Esophagus squamous epithelium (tissue), 5 donors: ENCODE measurements at places on chromosomes 3 and 15. TPM values are rescaled to one million over a fixed set of nuclear protein-coding genes. Genes with fewer than 3 reads are reported as not detected.

DNA sequence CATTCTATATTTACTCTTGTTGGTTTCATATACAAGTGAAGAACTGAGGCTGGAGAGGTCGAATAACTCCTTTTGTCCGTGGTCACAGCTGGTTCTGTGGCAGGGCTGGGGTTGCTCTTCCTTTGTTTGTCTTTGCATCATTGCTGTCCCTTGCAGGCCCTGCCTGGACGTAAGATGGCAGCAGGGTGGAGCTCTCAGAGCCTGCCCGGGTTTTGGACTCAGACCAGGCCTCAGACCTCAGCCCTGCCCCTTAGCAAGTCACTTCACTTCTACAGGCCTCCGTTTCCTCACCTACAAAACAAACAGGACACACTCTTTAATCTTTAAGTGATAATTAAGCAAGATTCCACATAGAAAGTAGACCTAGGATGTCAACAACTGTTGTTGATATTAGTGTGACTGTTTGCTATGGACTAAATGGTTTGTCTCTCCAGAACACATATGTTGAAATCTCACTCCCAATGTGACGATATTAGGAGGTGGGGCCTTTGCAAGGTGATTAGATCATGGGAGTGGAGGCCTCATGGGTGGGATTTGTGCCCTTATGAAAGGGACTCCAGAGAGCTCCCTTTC, 65.6 kb upstream of the PLXNA1 start:
- H3K4me1 ChIP-seq: peaks cover 2% of the 10 kb centered on the region
- H3K27ac ChIP-seq: no peak overlapping the region
- H3K36me3 ChIP-seq: no peaks in the 10 kb centered on the region
- DNase-seq: no peak
- H3K27me3 ChIP-seq: no peaks in the 10 kb centered on the region

GRCh38 chr3:158488670-158489069, 82.3 kb upstream of the MLF1 start:
- H3K36me3 ChIP-seq: no peaks in the 10 kb centered on the region
- H3K27me3 ChIP-seq: no peaks in the 10 kb centered on the region
- H3K4me1 ChIP-seq: no peaks in the 10 kb centered on the region

DNA sequence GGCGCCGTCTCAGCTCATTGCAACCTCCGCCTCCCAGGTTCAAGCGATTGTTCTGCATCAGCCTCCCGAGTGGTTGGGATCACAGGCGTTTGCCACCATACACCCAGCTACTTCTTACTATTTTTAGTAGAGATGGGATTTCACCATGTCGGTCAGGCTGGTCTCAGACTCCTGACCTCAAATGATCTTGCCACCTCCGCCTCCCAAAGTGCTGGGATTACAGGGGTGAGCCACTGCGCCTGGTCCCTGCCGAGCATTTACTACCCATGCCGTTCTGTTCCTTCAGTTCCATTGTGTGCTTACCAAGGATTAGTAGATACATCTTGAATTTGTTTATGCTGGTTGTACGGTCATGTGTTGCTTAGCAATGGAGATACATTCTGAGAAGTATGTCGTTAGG, 10.3 kb downstream of the CHD2 start:
- peak overlapping the region; percentile 100 for H3K27ac ChIP-seq
- H3K4me1 ChIP-seq: peaks cover 100% of the 10 kb centered on the region
- DNase-seq: no peak
- H3K36me3 ChIP-seq: no peaks in the 10 kb centered on the region
- H3K4me3 ChIP-seq: no peak overlapping the region
- H3K27me3 ChIP-seq: no peaks in the 10 kb centered on the region

DNA sequence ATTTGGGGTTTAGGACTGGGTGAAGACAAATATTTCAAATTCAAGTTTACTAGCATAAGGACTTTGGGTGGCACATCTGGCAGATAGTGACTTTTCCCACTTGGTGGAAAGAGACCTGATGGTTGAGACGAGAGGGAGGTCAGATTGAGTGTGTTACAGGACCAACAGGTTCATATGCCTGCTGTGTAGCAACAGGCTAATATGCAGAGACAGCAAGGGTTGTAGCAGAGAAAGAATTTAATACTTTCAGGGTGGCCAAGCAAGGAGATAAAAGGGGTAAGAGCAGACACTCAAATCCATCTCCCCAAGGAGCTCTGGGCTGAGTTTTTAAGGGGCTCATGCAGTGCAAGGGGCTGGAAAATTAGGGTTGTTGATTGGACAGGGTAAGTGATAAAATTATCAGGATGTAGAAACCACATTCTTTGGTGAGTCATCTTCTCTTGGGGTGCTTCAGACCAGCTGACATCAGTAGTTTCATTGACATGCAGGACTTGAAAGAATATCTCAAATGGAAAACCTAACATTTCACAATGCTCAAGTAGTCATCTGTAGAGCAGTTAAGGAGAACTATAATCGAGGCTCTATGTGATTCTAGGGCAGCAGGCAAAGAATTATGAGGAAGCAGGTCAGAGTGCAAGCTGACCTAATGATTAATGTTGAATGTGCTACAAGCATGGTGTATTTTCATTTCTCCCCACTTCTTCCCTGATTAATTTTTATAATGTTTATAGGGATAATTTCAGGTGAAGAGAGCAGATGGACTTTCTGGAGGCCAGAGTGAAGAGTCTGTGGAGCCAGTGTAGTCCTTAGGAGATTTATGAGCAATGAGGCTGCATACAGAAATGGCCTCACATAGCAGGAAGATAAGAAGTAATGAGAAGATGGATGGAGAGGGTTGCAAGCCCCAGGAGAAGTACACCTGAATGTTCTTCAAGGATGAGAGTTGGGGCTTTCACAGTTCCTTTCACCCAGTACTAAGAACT, 13.7 kb downstream of the FOXB1 start:
- H3K27ac ChIP-seq: no peak overlapping the region
- H3K4me1 ChIP-seq: no peaks in the 10 kb centered on the region
- DNase-seq: no peak
- H3K4me3 ChIP-seq: no peak overlapping the region
- no peaks in the 10 kb centered on the region for H3K36me3 ChIP-seq

GRCh38 chr3:129402210-129402609, 26.2 kb downstream of the EFCAB12 start:
- no peak overlapping the region for H3K27ac ChIP-seq
- H3K27me3 ChIP-seq: no peaks in the 10 kb centered on the region
- peaks cover under 1% of the 10 kb centered on the region for H3K36me3 ChIP-seq
- DNase-seq: no peak
- no peak overlapping the region for H3K4me3 ChIP-seq
- no peaks in the 10 kb centered on the region for H3K4me1 ChIP-seq

- H3K27ac ChIP-seq: no peak overlapping the region
- no peaks in the 10 kb centered on the region for H3K27me3 ChIP-seq
- DNase-seq: no peak
- no peaks in the 10 kb centered on the region for H3K36me3 ChIP-seq
- no peaks in the 10 kb centered on the region for H3K4me1 ChIP-seq
- no peak overlapping the region for H3K4me3 ChIP-seq
Measured at GRCh38 chr3:70729845-70730244, 417.4 kb upstream of the MDFIC2 start.

GRCh38 chr15:71153823-71154524, 38.7 kb downstream of the THSD4 start:
- no peaks in the 10 kb centered on the region for H3K27me3 ChIP-seq
- H3K4me1 ChIP-seq: peaks cover 24% of the 10 kb centered on the region
- H3K27ac ChIP-seq: no peak overlapping the region
- no peaks in the 10 kb centered on the region for H3K36me3 ChIP-seq

GRCh38 chr3:96007650-96008195, 806.7 kb upstream of the EPHA6 start:
- H3K4me3 ChIP-seq: no peak overlapping the region
- H3K27ac ChIP-seq: no peak overlapping the region
- H3K36me3 ChIP-seq: no peaks in the 10 kb centered on the region

- H3K4me3 ChIP-seq: no peak overlapping the region
- no peak for DNase-seq
- H3K27me3 ChIP-seq: no peaks in the 10 kb centered on the region
Measured at GRCh38 chr3:175731543-175731942, 872.4 kb downstream of the NAALADL2 start.

- no peaks in the 10 kb centered on the region for H3K27me3 ChIP-seq
- no peak overlapping the region for H3K27ac ChIP-seq
- H3K4me3 ChIP-seq: no peak overlapping the region
- H3K4me1 ChIP-seq: no peaks in the 10 kb centered on the region
- DNase-seq: no peak
- peaks cover 72% of the 10 kb centered on the region for H3K36me3 ChIP-seq
Measured at GRCh38 chr3:183061391-183062172, 37.7 kb downstream of the MCCC1 start.

DNA sequence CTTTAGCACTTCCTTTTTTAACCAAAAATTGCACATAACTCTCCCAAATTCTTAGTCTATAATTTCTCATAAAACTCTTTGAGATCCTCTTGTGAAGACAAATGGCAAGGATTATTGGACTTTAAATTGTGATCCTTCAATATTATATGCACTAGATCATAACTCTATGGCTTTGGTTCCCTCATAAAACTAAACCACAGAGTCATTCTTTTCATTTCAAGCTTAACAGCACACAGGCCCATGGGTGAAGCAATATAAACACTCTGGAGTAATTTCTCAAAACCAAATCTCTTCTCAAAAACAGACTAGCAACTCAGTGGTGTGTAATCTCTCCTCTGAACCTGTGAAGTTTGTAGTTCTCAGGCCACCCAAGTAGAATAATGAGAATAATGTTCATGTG, 171.0 kb upstream of the NECTIN3 start:
- H3K27ac ChIP-seq: no peak overlapping the region
- H3K27me3 ChIP-seq: no peaks in the 10 kb centered on the region
- no peaks in the 10 kb centered on the region for H3K36me3 ChIP-seq
- no peak overlapping the region for H3K4me3 ChIP-seq
- H3K4me1 ChIP-seq: no peaks in the 10 kb centered on the region

Gene ZNF660
- 2.5 TPM for total RNA-seq

Gene ERICH6
- total RNA-seq: not detected

Gene LRCH3
- total RNA-seq: 15.0 TPM

Gene CD96
- 3.0 TPM for total RNA-seq

Gene GNAT1
- total RNA-seq: not detected
